Stimulated activated CD8-positive, alpha-beta memory T cell treated with anti-CD3 and anti-CD28 coated beads, Interleukin-7, amount 100 ng/mL, for 48 hours (primary cell): ENCODE measurements at places on chromosomes 13 and 19.

DNA sequence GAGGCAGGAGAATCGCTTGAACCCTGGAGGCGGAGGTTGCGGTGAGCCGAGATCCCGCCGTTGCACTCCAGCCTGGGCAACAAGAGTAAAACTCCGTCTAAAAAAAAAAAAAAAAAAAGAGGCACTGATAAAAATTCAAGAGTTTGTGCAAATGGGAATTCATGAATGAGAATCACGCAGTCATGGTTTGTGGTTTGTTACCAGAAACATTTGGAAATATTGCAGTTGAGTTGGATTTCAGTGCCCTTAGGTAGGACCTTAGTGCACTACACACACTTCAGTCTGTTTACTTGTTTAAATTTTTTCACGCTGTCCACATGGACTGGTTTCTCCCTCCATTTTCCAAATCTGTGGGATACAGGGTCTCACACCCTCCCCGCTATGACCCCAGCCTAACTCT is 28.4 kb downstream of the ZNF844 start:
- DNase-seq, result no peak

- DNase-seq, result no peak
These were observed 3.7 kb downstream of the UBA2 start for GRCh38 chr19:34431681-34432402.

GRCh38 chr13:20465218-20465879 is 60.3 kb downstream of the CRYL1 start:
- no peak for DNase-seq

DNA sequence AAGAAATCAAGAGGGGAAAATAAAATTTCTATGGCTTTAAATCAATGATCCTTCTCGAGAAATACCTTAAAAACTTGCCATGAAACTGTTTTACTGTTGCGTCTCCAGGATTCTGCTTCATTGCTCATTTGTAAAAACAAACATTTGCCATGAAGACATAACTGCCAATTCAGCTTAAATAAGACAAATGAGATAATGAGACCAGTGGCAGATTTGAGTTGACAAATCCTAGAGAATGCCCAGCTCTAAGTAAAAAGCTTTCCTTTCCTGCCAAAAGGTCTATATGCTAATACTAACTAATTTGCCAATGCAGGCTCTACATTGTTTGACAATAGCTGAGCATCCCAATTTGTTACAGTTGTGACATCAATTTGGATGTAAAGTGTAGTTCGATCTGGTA is 400.5 kb upstream of the PCDH9 start:
- no peak for DNase-seq

- DNase-seq, result no peak
These were observed 93.7 kb upstream of the SGCG start for GRCh38 chr13:23086968-23087623.

DNA sequence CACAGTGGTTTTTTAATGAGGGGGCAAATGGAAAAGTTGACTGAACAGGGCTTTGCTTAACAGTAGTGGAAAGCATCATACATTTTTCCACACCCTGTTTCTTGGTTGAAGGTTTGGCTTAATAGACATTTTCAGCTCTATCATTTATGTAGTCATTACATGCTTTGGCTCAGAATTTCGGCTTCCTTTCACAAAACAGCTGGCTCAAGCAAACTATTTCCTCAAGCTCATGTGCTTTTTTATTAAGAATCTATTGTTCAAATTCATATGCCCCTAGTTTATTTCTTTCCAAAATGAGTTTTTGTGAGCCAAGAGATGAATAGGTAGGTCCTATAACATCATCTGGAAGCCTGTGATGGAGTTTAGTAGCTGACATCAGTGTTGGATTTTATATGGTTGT is 113.8 kb downstream of the SLITRK6 start:
- no peak for DNase-seq
